Memory B cell (primary cell): ENCODE measurements at places on chromosomes 12 and 14.

GRCh38 chr14:85566603-85567002 lies 36.7 kb downstream of the FLRT2 start:
- no peak for DNase-seq

- no peak for DNase-seq
Measured at GRCh38 chr12:90543374-90543773, 411.6 kb downstream of the CCER1 start.

- DNase-seq = no peak
Measured at GRCh38 chr14:66944872-66945271, 244.4 kb upstream of the GARIN2 start.

GRCh38 chr12:108738170-108738569 lies 6.9 kb upstream of the CORO1C start:
- DNase-seq = no peak

DNA sequence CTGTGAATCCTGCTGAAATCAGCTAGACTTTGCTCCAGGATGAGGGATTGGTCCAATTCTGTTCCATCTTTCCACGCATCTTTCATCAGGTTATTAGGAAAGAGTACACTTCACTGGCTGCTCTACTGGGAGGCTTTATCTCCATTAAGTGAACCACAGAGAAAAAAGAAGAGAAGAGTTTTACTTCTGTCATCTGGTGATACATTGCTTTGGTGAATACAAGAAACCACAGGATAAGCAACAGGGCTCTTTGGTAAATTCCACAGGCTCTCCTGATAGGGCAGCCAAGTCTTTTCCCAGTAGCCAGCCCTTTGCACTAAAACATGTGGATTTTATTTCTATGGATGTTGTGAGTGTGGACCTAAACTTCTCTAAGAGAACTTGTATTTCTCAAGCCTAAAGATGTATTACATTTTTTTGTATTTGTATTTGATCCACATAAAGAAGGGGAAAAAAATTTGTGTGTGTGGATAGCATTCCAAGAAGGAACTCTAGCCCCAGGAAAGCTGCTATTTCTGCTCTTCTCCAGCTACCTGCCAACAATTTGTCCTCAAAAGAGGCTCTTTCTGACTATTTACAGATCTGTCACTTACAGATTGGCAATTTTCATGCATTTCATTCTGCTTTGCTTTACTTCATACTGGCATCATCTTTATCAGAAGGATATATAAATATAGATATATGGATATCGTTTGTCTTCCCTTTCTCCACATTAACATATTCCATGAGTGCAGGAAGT lies 1117.6 kb upstream of the TMEM132C start:
- DNase-seq = no peak

- no peak for DNase-seq
Measured at GRCh38 chr12:53966385-53967133, 6.4 kb upstream of the HOXC11 start.

GRCh38 chr12:102740141-102740955 lies 176.7 kb downstream of the PAH start:
- no peak for DNase-seq

GRCh38 chr14:86404989-86405649 lies 875.2 kb downstream of the FLRT2 start:
- DNase-seq = no peak
